ENCODE measurements at places on chromosomes 1 and 21.

GRCh38 chr1:220884981-220885918, 6.0 kb downstream of the HLX start:
- no peak for DNase-seq

DNA sequence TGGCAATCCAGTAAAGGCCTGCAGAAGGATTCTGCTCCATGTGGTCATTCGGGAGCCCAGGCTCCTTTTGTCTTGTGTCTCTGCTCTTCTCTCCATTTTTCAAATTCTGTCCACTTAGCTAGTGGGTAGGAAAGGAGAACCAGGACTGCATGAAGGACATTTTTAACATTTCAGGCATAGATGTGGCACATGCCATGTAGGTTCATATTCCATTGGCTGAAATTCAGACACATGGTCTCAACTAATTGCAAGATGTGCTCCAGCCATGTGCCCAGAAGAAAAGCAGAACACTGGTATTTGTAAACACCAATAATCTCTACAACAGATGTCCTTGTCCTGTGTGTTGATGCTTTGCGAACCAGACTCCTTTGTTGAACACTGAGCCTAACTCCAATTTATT, 85.2 kb upstream of the WLS start:
- DNase-seq, result no peak

GRCh38 chr1:114319418-114319817, 165.7 kb upstream of the SYT6 start:
- no peak for DNase-seq

GRCh38 chr21:23858878-23859277, 1748.4 kb downstream of the MRPL39 start:
- DNase-seq, result no peak

DNA sequence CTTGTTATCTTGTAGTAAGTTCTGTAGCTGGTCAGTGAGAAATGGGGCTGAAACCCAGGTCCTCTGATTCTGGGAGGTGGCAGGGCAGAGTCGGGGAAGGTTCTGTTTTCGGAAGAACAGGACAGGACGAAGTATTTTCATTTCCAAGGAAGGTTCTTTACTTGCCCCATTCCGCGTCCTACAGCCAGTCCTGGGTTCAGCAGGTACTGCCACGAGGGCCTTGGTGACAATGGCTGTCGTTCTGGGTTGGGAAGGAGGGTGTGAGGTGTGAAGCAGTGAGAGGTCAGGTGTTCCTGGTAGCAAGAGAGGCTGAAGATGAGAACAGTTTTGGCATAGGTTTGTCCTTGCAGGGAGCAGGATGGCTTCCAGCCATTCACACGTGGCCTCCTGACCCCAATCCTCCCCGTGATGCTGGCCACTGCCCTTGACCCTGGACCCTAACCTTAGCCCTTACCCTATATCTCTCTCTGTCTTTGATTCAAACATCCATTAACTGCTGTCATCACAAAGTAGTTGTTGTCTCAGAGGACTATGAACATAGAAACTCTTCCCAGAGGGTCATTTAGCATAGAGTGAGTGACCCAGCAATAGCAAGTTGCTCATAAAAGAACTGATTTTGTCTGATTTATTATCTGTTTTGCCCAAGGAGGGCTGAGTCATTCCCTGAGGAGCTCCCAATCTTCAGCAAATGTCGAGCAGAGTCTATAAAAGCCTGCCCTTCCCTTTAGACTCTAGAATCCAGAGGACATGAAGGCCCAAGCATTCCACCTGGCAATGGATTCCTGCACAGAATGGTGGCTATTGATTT, 25.0 kb downstream of the VASH2 start:
- no peak for DNase-seq

DNA sequence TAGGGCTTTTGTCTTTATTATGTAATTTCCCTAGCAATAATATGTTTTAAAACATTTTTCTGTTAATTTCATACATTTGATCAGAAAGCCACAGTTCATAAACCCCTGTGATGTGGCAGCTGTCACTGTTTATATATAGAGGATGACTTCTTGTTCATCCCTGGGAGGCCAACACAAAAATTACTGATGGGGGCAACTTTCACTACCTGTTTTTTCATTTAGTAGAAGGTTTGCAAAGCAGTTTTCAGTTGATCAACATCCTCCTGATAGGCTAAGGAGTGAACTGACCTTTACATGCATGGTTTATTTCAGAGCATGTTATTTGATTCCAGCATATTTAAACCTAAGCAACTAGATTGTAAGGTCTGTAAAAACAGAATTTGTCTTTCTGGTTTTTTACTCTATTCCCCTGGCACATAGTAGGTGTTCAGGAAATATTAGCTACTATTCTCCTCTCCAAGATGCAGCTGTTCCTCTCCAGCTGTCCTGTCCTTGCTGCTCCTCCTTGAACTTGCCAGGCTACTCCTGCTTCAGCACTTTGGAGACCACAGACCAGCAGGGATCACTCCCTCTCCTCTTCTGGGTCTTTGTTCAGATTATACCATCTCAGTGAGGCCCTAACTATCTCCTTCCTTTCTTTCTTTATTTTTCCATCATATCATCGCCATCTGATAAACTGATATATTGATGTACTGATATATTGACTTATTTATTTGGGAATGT, 54.7 kb downstream of the ROR1 start:
- DNase-seq, result no peak

DNA sequence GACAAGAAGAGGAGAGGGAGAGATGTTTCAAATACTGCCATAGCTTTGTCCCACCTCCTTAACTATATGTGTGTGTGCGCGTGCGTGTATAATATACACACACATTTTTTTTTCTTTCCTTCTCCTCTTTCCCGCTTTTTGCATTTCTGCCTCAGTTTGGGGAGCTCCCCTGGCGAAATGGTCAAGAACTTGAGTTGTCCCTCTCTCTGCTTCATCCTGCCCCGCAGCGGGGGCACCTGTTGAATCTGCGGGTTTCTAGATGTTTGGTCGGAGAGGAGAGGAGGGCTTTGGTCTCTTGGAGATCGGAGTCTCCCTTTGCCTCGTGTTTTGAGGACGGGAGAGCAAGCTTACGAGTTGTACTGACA, 504 bp downstream of the SCCPDH start:
- no peak for DNase-seq

GRCh38 chr1:235923466-235924021, 56.8 kb upstream of the LYST start:
- DNase-seq, result peak; percentile 93

- DNase-seq, result no peak
Observed at GRCh38 chr1:238777551-238777950, 608.8 kb upstream of the CHRM3 start.

DNA sequence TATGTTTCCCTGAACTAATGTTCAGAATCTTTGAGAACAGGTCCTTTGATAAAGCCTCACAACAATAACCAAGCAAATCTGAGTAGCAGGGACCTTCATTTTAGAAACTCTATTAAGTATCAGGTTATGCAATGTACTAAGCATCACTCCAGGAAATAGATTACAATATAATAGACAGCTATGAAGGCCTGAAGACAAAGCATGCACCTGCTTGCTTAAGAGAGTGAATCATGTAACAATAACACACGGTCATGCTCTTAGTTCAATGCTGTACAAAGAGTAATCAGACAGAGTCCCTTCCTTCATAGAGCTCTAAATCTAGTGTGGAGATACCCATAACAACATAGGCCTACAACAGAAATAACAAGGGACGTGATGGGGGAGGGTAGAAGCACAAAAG, 8.1 kb upstream of the CMPK1 start:
- no peak for DNase-seq

- no peak for DNase-seq
Observed at GRCh38 chr1:175968486-175969172, 225.2 kb upstream of the TNR start.

DNA sequence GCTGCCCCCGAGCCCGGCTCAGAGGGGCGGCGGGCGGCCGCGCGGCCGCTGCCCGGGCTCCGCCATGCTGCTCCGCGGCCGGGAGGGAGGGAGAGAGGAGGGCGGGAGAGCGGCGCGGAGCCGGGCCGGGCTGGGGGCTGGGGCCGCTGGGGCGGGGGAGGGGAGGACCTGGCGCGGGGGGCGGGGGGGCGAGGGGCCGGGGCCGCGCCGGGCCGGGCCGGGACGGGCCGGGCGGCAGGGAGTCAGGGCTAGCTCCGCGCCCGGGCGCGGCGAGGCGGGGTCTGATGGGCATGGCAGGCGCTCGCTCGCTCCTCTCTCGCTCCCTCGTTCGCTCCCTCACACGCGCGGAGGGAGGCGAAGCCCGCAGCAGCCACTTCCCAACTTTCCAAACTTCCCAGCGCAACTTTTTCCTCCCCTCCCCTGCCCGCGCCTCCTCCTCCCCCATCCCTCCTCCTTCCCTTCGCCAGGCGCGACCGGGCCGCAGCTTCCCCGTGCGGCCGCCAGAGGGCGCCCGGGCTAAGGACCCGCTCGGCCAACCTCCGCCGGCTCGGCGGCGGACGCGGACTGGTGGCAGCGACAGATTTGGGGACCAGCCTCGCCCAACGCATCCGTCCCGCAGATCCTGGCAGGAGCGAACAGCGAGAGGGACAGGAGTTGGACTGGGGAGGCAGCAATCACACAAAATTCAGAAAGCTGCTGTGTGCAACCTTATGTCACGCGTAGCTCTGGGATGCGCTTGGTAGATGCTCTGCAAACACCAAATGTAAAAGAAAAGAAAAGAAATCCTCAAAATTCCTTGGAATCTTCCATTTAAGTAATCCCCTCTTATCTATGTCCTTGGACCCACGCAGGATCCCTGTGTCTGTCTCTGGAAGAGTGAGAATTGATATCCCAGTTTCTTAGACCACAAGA, at the start of gene TRABD2B:
TSS of gene TRABD2B (minus strand) at position 97 of the 912 bp plus-strand sequence.
- DNase-seq, result no peak

- no peak for DNase-seq
Observed at GRCh38 chr1:86183810-86184209, 27.2 kb upstream of the COL24A1 start.

DNA sequence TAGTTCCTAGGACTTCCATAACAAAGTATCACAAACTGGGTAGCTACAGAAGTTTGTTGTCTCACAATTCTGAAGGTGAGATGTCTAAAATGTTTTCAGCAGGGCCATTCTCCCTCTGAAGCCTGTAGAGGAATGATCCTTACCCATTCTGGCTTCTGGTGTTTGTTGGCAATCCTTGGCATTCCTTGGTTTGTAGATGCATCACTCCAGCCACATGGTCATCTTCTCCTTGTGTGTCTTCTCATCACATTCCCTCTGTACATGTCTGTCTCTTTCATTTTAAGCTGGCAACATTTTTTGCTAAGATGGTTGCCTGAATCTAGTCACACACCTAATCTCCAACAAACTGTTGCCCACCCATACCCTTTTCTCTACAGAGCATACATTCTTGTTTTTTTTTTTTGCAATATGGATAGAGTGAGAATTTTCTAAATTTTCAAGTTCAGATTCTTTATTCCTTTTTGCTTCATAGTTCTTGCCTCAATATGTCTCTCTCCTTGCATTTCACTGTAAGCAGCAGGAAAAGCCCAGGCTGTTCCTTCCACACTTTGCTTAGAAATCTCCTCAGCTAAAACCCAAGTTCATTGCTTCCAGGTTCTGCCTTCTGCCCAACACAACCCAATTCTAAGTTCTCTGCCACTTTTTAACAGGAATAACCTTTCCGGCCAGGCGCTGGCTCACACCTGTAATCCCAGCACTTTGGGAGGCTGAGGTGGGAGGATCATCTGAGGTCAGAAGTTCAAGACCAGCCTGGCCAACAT, 18.3 kb downstream of the ZBED6 start:
- DNase-seq, result no peak

DNA sequence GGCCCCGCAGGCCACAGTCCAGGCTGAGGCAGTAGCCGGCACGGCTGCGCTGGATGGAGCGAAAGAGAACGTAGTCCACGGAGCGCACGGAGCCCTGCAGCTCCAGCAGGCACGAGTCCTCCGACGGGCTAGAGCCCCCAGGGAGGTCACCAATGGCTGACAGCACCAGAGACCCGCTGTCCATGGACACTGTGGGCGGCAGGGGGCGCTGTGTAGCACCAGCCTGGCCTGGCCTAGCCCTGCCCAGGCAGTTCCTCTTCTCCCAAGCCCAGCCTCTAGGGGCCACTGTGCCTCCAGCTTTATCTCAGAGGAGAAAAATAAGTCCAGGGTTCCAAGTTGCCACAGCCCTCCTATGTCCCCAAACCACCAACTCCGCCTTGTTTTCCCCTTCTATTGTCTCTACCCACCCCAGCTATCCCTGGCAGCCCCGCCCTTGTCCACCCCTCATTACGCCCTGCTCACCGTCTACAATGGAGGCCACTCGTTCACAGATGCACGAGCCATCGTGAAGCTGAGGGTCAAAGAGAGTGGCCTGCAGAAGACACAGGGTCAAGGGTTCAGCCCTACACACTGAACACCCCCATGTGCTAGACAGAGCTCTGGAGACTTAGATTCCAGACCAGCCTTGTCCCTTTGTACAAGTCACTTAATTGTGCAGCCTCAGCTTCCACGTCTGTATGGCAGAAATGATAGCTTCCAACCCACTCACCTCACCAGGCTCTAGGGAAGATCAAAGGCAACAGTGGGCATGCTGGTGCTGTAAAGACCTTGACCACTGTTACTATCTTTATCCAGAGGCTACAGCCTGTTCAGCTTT, 4.4 kb downstream of the ENTREP3 start:
- DNase-seq, result peak; percentile 77

GRCh38 chr1:171484760-171485374, 463 bp upstream of the PRRC2C start:
- DNase-seq, result no peak

DNA sequence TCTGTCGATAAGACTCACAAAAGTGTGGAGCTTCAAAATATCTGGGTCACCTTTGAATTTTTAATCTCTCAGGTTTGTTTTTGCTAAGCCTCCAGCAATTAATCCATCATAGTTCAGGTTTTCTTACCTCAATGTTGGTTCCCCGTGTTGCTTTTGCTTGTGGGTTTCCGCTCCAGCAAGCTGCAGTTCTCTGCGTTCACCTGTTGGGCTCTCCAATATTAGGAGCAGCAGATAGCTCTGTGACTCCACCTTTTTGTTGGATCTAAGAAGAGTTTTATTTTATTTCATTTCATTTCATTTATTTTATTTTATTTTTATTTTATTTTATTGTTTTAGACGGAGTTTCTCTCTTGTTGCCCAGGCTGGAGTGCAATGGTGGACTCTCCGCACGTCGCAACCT, 335.5 kb downstream of the COL11A1 start:
- DNase-seq, result no peak

- DNase-seq, result no peak
Observed at GRCh38 chr1:216562383-216562782, 139.1 kb upstream of the USH2A start.

DNA sequence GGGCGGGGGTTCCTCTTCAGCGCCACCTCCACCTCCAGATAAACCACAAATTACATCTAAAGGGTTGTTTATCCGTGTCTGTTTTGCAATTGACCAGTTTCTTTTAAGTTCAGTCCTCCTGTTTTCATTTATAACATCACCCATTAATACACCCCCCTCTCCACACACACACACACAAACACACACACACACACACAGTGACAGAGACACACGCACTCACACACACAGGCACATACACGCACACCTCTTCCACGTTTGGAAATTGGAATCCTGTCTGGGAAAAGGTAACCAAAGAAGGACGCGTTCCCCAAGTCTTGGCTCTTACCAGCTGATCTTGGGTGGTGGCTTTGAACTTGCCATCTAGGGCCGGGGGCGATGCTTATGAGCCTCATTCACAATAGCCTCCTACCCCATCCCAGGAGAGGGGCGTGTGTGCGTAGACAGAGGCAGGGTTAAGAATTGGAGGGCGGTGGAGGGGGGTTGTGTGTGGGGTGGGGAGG, 442 bp upstream of the CSMD2 start:
- DNase-seq, result peak; percentile 26

Data from DMS79 (cell line).